Amniotic epithelial cell (primary cell): ENCODE measurements at places on chromosomes 7 and 10.

- no peak for DNase-seq
Observed at GRCh38 chr7:10507032-10507431, 466.6 kb upstream of the PHF14 start.

GRCh38 chr10:91210435-91210834, 10.0 kb upstream of the PCGF5 start:
- no peak for DNase-seq

GRCh38 chr10:100896876-100897461, 15.8 kb upstream of the SLF2 start:
- no peak for DNase-seq

DNA sequence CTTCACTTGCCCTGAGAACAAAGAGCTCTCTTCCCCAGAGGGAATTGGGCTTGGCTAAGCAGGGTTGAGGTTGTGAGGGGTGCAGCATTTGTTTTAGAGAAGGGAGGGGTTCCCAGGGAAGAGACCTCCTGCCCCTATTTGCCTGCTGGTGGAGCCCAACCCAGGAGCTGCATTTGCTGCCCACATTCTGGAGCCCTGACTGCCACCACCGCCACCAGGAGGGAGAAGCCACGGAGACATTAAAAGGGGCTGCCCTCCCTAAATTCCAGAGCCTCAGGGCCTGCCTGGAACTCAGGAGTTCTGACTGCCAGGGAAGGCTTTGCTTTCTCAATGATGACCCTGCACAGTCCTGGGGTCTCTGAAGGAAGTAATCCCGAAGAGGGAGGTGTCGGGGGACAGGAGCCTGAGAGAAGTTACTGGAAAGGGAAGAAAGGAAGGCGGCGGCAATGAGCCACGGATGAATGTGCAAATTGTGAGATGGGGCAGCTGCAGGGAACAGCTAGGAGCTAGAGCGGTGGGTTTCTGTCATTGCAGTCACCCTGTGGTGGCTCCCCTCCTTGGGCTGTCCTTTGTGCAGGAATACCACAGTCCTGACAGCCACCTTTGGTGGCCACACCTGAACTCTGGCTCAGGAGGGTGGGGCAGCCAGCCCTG, 51.3 kb downstream of the NEURL1 start:
- DNase-seq = no peak

DNA sequence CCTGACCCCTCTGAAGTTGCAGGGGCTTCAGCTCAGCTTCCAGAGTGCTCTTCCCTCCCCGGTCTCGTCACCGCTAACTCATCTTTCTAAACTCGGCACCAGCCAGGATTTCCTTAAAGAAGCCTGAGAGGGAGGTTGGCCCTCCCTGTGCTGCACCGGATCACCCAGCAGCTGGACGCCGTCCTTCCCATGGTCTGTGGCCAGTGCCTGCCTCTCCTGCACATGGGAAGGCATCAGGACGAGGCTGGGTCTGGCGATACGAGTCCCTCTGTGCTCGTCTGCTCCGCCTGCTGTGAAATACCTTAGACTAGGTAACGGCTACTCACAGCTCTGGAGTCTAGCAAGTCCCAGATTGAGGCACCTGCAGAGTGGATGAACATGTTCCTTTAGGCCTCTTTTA, 179.1 kb downstream of the ZMYND11 start:
- no peak for DNase-seq

DNA sequence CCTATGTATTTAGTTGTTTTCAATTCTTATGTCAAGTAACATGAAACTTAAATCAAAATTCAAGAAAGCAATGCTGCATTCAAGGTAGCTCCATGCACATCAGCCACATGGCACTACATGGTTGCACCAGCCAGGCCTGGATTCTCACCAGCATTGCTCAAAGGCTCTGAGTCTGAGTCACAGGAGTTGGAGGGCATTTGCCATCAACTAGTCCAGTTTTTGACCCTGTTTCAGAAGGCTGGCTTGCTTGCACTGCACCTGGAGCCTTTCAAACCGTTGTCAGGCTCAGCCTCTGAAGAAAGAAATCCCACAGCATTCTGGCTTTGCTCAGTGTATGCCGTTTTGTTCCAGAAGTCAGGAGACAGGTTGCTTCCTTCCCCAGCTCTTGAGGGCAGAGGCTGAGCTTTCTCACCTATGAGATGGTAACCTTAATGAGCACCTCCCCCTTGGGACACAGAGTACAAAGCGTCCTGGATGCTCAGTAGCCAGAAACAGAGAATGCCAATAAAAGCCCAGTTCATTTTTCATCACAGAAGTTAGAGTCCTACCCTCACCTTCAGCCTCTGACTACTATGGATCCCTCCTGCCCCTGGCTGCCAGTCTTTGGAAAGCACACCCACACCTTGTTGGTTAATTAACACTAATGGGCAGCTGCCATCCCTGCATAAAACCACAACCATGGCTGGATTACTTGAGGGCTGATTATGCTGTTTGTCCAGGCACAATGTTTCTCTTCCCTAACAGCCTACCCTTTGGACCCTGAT, 288.4 kb upstream of the LRRTM3 start:
- peak; percentile 52 for DNase-seq

DNA sequence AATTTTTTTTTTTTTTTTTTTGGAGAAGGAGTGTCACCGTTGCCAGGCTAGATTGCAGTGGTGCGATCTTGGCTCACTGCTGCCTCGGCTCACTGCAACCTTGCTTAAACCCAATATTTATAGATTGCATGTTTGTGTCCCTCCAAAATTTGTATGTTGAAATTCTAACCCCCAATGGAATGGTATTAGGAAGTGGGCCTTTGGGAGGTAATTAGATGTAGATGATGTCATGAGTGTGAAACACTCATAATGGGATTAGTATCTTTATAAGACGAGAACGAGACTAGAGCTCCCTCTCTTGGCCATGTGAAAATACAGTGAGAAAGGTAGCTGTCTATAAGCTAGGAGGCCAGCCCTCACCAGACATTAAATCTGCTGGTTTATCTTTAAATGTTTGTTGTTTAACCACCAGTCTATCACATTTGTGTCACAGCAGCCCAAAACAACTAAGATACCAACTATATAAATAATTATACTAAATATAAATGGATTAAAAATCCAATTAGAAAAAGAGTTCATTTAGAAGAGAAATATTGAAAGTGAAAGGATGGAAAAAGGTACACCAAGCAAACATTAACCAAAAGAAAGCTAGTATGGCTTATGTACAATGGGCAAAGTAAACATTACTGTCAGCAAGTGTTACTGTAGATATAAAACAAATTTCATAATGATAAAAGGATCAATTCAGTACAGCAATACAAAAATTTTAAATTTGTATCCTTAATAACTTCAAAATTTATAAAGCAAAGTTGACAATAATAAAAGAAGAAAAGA, 9.3 kb downstream of the TCAF1 start:
- DNase-seq = peak; percentile 60

GRCh38 chr10:14860791-14861190, 17.9 kb upstream of the SUV39H2 start:
- no peak for DNase-seq

DNA sequence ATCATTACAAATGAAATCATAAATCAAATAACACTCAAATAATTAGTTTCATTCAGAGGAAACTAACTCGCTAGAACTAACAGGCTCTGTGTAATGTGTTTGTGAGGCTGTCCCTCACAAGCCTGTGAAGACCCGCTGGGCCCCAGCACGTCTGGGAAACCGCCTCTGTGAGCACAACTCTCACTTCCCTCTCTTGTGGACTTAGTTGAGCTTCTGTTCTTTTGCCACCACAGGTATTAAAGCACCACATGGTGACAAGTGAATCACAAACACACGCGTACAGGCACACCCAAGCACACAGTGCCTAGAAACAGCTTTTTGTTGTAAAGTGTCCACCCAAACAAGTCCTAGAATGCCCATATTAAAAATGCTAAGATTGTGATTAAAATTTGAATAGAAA, 51.0 kb downstream of the ZNF777 start:
- no peak for DNase-seq

- no peak for DNase-seq
Observed at GRCh38 chr10:130261306-130261705, 125.1 kb downstream of the GLRX3 start.

DNA sequence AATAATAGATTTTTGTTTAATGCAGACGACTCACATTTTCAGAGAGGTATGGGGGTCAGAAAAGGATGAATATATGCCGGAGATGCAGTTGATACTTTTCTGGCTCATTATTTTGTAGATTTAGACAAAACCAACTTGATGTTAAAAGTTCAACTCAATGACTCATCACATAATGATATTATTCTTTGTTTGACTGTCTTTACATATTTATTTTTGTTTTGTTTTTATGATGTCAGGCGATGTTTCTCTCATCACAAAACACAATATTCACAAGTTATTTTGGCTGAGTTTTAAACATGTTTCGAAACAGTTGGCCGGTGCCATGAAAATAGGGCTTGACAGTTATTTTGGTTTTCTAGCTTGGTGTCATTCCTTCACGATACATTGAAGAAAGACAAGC, 1.3 kb downstream of the GJD4 start:
- no peak for DNase-seq

DNA sequence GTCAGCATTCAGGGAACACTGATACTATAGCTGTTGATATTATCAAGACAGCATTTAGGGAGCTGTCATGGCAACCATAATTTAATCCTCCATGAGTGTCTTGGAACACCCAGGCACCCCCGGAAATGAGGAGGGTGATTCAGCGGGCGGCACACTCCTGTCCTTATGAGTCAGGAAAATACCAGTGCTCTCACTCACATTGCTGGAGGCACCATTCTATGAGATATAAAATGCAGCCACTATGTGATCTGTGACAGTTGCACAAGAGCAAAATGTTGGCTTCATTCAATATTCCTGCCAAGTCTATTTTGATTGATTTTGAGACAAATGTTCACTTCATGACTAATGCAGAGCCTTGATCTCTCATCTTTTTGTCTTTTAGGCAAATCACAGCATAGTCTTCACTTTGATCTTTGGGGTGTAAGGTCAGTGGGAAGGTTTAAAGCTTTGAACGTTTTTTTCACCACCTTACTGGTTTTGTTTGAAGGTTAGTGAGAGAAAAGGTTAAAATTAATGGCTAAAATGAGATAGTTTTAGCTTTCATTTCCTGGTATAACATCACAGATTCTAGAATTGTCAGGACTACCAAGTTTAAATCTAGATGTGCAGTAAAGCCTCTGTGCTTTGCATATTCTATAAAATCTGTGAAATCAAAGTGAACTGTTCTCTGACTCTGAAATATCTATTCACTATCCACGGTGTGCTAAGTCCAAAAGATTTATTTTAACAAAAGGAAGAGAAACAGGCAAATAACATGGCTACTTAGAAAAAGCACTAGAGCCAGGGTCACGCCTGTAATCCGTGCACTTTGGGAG, 12.4 kb upstream of the ARHGAP12 start:
- DNase-seq = peak; percentile 96

DNA sequence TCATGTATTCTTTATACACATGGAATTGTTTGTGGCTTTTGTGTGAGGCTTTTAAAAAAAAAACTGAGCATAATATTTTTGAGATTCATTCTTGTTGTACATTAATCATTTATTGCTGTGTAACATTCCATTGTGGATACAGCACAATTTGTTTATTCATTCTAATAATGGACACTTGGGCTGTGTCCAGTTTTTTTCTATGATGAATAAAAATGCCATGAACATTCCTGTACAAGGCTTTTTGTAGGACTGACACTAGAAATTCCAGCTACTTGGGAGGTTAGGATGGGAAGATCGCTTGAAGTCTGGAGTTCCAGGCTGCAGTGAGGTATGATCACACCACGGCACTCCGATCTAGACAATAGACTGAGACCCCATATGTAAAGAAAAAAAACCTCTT, 254.3 kb upstream of the CACNA2D1 start:
- peak; percentile 59 for DNase-seq

- no peak for DNase-seq
Observed at GRCh38 chr7:63925626-63926460, 72.8 kb upstream of the ZNF722 start.

DNA sequence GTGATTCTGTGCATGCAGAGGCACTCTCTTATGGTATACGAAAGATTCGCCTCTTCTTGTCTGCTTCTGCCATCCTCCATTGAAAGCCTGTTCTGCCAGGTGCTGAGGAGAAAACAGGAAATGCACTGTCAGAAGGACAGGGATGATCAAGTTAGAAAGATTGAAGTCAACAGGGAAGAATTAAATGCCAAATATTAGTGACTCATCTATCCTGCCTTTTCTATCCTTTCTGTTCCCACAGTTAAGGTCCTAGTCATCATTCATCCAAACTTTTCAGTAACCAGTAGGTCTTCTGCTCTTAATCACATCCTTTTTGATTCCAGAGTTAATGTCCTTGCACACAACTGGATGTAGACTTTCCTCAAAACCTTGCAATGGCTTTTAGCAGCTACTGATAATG, 4.8 kb upstream of the ZNF783 start:
- peak; percentile 7 for DNase-seq

DNA sequence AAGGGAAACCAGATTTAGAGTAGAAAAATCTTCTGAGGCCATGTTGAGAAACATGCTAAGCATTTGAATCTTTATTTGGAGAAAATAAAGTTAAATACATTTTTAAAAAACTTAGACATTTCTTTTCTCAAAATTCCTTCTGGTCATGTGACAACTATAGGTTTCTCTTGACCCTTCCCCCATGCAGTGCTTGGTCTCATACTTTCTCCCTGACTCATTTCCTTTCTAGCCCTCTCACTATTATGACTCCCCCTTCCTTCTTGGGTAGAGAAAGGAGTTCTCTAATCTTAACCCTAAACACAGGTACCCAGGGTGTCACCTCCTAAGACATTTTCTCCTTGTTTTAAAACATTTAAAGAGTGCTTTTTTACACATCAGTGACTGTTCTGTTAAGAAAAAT, 179.5 kb upstream of the TMEM106B start:
- peak; percentile 55 for DNase-seq
